Lower leg skin (tissue), 4 donors: ENCODE measurements at places on chromosomes 3 and 15. TPM values are rescaled to one million over a fixed set of nuclear protein-coding genes. Genes with fewer than 3 reads are reported as not detected.

Gene MME
- 10.8 TPM for total RNA-seq

GRCh38 chr3:66401675-66402491, 98.9 kb downstream of the LRIG1 start:
- DNase-seq = peak; percentile 77

GRCh38 chr3:44292947-44293346, 45.6 kb upstream of the TCAIM start:
- DNase-seq = no peak

Gene PLXND1
- 26.5 TPM for total RNA-seq

- DNase-seq = no peak
These were observed 20.5 kb downstream of the ATRIP start for GRCh38 chr3:48467110-48467454.

DNA sequence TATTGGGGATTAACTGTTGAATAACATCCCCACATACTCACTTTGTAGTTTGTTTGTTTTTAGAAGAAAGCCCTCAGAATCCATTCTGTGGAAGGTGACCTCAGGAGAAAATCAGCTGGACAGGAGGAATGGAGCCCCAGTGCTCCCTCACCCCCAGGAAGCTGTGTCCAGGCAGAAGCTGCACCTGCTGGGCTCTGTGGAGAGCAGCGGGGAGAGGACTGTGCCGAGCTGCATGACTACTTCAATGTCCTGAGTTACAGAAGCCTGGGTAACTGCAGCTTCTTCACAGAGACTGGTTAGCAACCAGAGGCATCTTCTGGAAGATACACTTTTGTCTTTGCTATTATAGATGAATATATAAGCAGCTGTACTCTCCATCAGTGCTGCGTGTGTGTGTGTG, 14.0 kb downstream of the TIGIT start:
- no peak for DNase-seq

DNA sequence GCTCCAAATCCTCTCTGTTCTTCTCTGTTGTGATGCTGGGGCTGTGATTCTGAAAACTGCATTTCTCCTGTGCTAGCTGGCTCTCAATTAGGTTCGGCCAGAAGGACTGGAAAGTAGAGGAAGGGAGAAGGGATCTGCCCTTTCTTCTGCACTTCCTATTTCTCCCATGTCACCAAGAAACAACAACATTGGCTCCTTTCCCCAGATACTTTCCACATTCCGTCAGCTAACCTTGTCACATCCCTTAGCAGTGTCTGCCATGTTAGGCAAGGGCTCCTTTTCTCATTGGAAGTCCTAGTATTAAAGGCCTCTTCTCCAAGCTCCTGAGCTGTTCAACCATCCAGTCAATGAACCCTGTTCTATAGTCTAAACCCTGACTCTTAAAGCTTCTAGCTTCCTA, 171.1 kb downstream of the ZNF621 start:
- no peak for DNase-seq

Gene BCHE
- total RNA-seq = 6.8 TPM

Gene SLC25A20
- 19.2 TPM for total RNA-seq

- DNase-seq = no peak
These were observed 61.5 kb upstream of the GRM7 start for GRCh38 chr3:6799264-6799915.

DNA sequence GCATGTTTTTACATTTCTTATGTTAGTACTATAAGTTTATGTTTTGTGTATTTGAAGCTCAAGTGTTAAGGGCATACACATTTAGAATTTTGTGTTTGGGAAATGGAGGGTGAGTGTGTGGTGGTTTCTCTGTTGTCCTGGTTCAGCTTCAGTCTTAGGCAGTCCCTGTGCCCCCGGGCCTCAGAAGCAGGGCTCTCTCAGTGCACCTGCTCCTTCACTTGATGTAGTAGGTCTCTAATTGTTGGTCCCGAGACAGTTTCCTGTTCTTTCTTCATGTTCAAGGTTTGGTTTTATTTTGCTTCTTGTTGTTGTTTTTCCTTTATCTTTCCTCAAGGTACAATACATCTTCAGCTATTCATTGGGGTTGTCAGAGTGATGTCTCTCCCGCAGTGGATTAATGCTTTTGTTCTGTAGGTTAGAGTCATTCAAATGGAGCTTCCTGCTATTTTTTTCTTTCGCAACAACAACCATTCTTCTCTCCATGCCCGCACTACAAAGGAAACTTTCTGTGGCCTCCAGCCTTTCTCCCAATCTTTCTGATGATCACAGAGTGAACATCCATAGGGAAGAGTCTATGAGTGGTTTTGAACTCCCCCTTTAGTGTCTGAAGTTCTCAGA, 177.8 kb upstream of the GOLGA6L4 start:
- no peak for DNase-seq

DNA sequence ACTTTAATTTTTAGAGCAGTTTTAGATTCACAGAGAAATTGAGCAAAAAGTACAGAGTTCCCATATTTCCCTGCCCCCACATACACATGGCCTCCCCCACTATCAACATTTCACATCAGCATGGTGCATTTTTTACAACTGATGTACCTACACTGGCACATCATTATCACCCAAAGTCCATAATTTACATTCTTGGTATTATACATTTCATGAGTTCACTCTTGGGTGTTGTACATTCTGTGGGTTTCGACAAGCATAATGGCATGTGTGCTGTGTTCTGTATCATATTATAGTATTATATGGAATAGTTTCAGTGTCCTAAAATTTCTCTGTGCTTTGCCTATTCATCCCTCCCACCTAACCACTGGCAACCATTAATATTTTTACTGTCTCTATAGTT, 419.8 kb upstream of the THBS1 start:
- no peak for DNase-seq

Gene COL6A5
- not detected for total RNA-seq

- no peak for DNase-seq
These were observed 113.5 kb downstream of the CNTN3 start for GRCh38 chr3:74501007-74501406.

Gene MUC13
- total RNA-seq = not detected

GRCh38 chr3:8639659-8640000, 5.0 kb downstream of the SSUH2 start:
- DNase-seq = no peak

- DNase-seq = no peak
These were observed 7.5 kb upstream of the RHO start for GRCh38 chr3:129520960-129521359.

Gene TWF2
- 39.3 TPM for total RNA-seq

Gene ALPK3
- 0.42 TPM for total RNA-seq

GRCh38 chr15:97168704-97169475, 791.6 kb upstream of the ARRDC4 start:
- no peak for DNase-seq

- no peak for DNase-seq
These were observed 228.8 kb upstream of the BHLHE40 start for GRCh38 chr3:4750306-4750968.

Gene GPR62
- not detected for total RNA-seq

Gene PTPRG
- 15.6 TPM for total RNA-seq

DNA sequence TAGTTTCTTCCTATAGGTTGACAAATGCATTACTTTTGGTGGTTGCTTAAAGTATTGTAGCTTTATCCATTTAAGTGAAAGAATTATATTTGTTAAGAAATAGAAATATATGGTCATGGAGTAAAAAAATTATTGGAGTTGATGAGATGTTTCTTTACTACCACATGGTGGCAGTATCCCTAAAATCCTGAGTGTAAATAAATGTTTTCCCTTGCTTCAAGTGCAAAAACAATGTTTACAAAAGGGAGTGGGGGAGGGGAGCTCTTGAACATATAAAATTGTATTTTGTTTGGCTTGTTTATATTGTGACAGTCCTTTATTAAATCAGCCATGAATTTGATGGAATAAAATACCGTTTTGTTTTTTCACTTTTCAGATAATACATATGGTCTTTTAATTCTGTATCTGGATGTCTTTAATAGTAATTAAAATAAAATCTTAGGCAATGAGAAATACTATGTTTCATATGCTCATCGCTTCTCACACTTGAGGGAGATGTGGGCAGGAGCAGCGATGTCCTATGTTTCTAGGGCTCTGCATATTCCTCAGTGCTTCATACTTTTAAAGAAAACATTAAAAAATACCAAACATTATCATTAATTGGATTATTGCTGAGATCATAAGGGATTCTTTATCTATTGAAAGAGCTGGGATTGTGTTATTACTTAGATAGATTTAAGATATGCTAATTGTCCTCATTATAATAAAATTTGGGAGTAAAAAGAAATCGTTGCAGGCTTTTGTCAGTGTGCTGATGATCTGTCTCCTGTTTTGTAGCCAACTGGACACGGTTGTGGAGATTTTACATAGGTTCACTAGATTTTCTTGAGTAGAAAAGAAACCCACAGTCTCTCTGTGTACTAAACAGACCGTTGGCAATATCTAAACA, 349.7 kb downstream of the TUSC7 start:
- DNase-seq = no peak

DNA sequence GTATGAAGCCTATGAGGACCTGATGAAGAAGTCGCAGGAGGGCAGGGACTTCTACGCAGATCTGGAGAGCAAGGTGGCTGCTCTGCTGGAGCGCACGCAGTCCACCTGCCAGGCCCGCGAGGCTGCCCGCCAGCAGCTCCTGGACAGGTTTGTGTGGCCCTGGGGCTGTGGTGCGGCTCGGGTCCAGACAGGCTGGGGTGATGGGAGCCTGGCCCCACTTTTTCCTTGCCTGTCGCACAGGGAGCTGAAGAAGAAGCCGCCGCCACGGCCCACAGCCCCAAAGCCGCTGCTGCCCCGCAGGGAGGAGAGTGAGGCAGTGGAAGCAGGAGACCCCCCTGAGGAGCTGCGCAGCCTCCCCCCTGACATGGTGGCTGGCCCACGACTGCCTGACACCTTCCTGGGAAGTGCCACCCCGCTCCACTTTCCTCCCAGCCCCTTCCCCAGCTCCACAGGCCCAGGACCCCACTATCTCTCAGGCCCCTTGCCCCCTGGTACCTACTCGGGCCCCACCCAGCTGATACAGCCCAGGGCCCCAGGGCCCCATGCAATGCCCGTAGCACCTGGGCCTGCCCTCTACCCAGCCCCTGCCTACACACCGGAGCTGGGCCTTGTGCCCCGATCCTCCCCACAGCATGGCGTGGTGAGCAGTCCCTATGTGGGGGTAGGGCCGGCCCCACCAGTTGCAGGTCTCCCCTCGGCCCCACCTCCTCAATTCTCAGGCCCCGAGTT, 29.0 kb downstream of the PTPN23 start:
- no peak for DNase-seq

Gene AMOTL2
- total RNA-seq = 151 TPM

Gene OIP5
- 1.5 TPM for total RNA-seq

DNA sequence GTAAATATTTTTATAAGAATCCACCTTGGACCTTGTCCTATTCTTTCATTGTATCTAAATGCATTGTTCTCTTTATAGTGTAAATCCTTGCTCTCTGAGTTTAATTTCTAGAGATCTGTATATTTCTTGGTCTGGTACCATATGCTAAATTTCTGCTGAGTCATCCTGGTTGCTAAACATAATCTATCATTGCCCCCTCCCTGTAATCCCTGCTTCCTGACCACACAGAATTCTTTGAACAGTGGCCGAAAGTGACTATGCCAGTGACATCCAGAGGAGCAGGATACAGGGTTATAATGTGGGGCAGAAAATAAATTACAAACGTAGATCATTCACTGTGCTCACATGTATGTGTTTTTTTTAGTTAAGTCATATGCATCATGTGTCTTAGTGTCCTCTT, 143.1 kb downstream of the DIPK2A start:
- DNase-seq = no peak

DNA sequence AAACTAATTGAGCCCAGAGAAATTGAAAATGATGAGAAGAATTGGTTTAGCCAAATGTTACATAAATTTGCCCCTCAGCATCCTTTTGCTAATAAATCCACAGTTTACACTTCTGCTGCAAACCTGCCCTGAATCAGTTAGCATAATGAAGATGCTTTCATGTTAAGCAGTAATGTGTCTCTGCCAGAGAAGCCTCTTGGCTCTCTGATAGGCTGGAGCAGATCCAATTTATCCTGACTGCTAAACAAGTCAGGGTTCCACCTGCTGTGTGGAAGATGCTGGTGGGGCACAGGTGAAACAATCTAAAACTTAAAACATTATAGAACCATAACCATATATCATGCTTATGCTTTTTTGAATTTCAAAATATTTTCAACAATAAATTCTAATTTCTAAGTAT, 946.8 kb downstream of the OTOL1 start:
- DNase-seq = no peak

GRCh38 chr3:68662176-68662575, 270.2 kb downstream of the TAFA4 start:
- no peak for DNase-seq

DNA sequence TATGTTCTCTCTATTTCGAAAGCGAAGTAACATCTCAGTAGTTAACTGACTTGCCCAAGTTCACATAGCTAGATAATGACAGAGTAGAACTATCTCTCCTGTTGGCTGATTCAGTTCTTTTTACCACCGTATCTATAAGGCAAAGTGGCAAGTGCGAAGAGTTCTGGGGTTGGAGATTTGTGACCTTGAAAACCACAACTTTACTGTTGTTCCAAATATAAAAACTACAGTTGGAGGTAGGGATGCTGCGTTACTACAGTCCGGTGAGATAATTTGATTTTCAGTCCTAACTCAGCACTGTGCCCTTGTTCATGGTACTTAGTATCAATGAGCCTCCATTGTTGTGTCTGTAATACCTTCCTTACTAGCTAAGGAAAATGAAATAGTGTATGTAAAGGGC, 71.2 kb upstream of the GOLGA8B start:
- no peak for DNase-seq

Gene EPHB3
- 101 TPM for total RNA-seq

- DNase-seq = no peak
These were observed 25.9 kb upstream of the GRIP2 start for GRCh38 chr3:14565868-14566588.

Gene UBA7
- 19.7 TPM for total RNA-seq

DNA sequence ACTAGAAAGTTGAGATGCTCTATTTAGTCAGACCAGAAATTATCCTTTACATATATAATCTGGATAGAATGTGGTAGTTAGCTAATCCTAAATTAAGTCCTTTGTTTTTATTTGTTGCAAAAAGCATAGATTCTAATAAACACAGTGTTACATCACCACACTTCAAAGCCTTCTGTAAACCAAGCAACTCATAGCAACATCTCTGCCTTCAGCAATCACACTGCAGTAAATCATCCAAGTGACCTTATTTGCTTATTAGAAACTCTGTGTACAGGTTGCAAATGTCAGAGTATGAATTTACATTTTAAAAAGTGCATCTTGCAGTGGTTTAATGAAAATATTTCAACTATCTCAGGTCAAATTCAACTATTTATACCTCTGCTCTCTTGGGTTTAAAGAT, 242.5 kb downstream of the GBE1 start:
- DNase-seq = no peak
